ENCODE measurements at places on chromosomes 4 and X.

- no peak for DNase-seq
Observed at GRCh38 chr4:25377572-25378436, 741 bp downstream of the ANAPC4 start.

DNA sequence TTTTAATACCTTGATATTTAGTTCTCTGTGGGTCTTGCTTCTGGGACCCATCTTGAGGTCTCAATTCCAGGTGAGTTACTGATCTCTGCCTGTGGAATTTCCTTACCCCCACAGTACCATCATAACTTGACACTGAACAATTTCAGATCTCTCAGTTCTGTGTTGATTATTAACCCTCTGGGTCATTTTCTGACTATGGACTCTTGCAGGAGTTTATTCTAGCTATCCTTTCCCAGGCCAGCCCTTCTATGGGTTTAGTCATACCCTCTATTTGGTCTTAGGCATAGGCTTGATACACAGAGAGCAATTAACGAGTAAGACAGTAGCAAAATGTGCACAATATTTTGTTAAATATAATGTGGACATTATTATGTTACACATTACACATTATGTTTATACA lies 3.7 kb upstream of the SPARCL1 start:
- DNase-seq: no peak

DNA sequence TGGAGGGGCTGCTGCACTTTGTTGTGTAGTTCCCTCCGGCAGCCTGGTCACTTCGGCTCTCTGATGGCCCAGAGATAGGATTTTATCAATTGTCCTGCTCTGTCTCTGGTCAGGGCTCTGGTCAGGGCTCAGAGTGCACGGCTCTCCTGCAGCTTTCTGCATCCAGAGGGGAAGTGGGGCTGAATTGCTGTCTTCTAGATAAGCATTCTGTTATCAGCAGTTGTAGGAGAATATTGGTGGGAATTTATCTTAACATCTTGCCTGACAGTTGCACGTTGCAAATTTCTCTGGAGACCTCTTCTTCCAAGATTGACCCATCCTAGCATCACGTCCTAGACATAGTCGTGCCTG lies 62.8 kb downstream of the FAM193A start:
- DNase-seq: no peak

GRCh38 chr4:139921429-139922184 lies 232.4 kb downstream of the MAML3 start:
- DNase-seq: no peak

- DNase-seq: no peak
Observed at GRCh38 chr4:15575966-15576365, 79.2 kb downstream of the FBXL5 start.

GRCh38 chr4:146211440-146211839 lies 2.9 kb upstream of the REELD1 start:
- no peak for DNase-seq

DNA sequence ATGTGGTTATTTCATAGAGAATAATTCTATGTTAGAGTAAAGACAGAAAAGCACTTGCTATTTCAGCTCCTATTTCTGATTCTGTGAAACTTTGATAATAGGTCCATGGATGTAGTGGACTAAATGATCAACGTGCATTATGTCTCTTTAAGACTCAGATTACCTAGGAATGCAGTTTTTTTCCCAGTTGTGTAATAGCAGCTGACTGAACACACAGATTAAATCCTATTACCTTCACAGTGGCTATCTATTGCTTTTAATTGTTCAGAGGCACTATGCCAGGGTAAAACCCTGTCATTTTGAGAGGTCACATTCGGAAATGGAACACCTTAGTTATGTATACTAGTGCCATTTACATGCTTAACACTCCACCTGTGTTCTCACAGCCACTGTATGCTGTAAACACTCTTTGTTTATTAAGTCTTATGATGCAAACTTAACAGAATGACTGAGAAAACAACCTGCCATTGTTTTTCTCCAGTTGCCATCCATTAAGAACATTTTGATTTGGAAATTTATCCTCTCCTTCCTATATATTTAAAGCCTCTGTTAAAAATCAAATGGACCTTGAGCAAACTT lies 70.5 kb downstream of the HPGD start:
- no peak for DNase-seq

- no peak for DNase-seq
Observed at GRCh38 chr4:77905651-77906263, 43.1 kb downstream of the MRPL1 start.

DNA sequence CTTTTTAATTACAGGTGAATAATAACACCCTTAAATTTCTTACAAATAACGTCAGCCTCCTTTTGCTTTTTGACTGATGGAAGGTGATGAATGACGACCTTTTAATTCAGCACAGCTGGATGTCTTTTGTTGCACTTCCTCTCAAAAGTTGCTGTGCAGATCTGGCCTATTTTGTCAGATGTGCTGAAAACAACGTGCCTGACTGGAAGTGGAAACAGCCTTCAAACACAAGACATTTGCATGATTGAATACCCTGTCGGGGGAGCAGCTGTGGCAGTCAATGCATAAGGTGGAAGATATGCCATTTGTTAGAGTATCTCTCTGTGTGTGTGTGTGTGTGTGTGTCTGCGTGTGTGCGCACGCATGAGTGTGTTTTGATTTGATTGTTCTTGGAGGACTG lies 579.7 kb downstream of the SPRY1 start:
- DNase-seq: no peak

GRCh38 chr4:6660430-6660829 lies 19.9 kb downstream of the MRFAP1 start:
- no peak for DNase-seq

- no peak for DNase-seq
Observed at GRCh38 chr4:119629142-119629471, 503 bp upstream of the PDE5A start.

GRCh38 chr4:82017680-82018079 lies 356.1 kb downstream of the HNRNPD start:
- DNase-seq: no peak

DNA sequence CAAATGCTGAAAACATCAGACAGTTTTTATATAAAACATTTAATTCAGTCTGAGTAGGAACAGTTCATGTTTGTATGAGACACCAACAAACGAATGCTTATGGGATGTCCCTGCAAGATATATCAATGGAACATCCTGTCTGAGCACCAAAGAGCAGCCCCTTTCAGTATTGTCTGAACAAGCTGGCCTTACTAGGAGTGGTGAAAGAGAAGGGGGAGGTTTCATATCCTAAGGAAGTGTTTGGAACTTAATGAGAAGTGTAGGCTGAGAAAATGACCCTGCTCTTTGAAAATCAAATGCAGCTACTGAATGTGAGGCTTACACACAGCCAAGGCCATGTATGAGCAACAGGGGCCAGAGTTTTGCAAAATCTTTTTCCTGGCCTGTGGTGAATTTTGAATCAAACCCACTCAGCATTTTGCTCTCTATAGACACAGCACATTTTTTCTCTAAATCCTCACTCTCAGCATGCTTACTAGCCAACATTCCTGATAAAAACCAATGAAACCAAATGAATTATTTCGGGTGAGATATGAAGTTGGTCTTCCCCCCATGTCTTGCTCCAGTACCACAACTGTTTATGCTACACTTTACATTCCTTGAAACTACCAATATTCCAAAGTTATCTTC lies 119.4 kb downstream of the LUZP4 start:
- DNase-seq: no peak

GRCh38 chr4:183255487-183255886 lies 64.6 kb downstream of the CLDN22 start:
- no peak for DNase-seq

GRCh38 chr4:69485130-69485529 lies 10.6 kb downstream of the UGT2B4 start:
- no peak for DNase-seq

DNA sequence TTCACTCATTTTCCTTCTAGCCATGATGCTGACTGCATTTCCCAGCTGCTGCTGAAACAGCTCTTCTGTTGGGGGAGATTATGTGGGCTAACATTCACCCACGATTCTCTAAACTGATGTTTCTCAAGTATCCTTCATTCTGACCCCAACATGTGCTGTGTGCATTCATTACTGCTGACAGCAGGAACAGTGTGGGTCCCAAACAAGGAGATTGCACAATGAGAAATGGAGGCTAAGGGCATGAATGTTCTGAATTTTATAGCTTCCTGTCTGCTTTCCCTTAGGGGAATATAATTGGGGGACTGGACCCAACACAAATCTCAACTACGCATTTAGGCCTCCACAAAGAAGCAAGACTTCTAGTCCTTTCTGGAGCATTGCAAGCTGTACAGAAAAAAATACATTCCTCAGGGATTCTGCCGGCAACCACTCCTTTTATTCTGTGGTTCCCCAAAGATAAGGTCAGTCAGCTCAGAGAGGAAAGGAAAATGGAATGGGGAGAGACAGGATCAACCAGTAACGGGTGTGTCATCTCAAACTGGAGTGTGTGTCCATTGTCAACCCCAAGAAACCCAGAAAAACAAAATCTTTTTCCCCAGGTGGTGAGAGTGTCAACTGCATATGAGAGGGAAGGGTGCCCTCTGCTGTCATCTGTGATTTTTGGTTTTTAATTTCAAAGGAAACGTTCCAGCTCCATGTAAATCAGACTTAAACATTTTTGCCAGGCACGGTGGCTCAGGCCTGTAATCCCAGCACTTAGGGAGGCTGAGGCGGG lies 81.5 kb upstream of the EGFL6 start:
- DNase-seq: peak; percentile 54

GRCh38 chr4:139763672-139764071 lies 98.1 kb downstream of the MGST2 start:
- DNase-seq: no peak

DNA sequence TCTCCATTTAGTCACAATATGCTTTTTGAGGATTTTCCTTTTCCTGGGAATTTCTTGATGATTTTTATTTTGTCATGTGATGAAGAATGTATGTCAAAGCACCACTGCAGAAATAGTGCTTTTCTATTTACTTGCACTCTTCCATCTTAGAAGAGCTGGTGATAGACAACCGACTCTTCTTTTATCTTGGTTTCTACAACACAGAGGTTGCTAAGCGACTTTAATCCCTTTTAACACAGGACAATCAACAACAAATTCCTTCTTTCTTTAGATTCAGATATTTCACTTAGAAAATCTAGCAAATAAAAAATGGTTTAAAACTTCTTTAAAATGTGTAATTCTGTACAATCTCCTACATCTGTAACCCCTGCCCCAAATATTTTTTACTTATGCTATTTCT lies 34.6 kb downstream of the TET2 start:
- DNase-seq: no peak

GRCh38 chrX:118062048-118062789 lies 54.4 kb downstream of the KLHL13 start:
- no peak for DNase-seq

- DNase-seq: no peak
Observed at GRCh38 chr4:80007745-80008149, 65.3 kb downstream of the ANTXR2 start.

- no peak for DNase-seq
Observed at GRCh38 chr4:96739101-96739500, 899.2 kb downstream of the PDHA2 start.

- DNase-seq: peak; percentile 90
Observed at GRCh38 chr4:110631584-110632505, 9.0 kb upstream of the PITX2 start.

DNA sequence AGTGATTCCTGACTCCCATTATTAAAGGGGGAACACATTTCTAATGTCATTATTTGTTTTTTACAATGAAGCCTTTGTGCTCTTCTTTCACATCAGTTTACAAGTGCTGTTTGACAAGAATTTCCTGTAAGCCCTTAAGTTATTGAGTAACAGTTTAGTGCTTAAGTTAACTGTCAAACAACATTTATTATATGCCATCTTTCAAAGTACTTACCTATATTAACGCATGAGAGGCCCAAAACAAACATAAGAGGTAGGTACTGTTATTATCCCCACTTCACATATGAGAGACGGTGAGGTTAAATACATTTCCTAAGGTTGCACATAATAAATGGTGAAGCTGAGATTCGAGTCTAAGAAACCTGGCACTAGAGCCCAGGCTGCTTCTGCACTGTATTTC lies 56.0 kb upstream of the MAGED1 start:
- DNase-seq: no peak

DNA sequence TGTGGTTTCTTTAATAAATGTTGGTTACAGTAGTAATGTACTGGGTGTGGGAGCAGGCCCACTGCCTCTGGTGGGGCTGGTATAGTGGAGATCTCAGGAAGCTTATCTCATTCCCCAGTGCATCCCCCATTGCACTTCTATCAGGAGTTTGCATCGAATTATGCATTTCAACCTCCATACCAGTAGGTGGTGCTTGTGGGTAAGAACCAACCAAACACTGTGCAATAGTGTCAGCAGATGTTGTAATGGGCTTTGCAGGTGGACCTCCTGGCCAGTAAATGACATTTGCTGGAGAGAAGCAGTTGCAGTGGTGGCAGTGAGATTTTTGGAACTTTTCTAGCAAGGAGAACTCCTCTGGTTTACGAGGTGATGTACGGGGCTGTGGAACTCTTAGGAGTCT lies 150.6 kb downstream of the POU3F4 start:
- no peak for DNase-seq

DNA sequence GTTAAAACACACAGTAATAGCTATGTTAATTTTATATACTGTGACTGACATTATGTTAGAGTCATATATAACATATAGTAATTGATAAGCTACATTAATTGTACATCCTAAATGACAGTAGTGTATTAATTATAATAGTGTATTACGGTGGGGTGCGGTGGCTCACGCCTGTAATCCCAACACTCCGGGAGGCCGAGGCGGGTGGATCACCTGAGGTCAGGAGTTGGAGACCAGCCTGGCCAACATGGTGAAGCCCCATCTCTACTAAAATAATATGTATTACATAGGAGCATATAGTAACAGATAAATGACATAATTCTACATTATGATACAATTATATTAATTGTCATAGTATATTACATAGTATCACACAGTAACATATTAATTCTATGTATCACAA lies 12.2 kb downstream of the ASMTL start:
- DNase-seq: no peak

DNA sequence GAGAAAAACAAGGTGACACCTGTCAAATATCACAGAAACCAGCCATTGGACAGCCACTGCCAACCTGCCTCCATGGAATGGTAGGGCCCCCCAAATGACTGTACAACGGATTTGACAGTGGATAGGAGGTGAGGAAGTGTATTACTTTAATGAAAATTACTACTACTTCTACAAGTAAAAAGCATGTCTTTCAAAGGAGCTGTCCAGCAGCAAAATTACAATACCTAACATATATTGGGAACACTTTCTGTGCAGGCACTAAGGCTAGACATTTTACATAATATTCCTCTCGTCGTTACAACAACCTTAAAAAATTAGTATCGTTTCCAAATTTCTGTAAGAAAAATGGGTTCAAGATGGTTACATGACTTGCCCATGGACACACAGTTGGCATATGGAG lies 14.9 kb downstream of the PPP3CA start:
- no peak for DNase-seq

DNA sequence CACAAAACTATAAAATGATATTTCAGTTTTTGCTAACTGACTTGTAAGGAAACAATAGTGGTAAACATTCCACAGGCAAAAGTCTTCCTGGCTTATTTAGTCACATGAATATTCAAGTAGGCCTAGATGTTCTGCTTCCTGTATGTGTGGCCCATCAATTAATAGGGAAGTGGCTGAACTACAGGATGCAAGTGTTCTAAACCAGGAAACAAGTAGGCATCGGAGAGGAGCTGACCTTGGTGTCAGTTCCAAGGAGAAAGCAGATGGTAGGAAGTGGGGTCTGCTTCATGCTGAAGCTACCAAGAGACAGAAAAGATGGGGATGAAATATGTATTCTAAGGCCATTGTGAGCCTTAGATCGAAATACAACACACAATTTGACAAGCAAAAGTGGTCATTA lies 149.7 kb downstream of the ANTXR2 start:
- no peak for DNase-seq

- no peak for DNase-seq
Observed at GRCh38 chr4:5048721-5049120, 2.6 kb upstream of the STK32B start.

GRCh38 chrX:109294097-109294814 lies 187.6 kb downstream of the GUCY2F start:
- DNase-seq: no peak
